Mammary epithelial cell (primary cell): ENCODE measurements at places on chromosomes 7 and 10. TPM values are rescaled to one million over a fixed set of nuclear protein-coding genes. Genes with fewer than 3 reads are reported as not detected.

The UNC5B gene
- total RNA-seq, result 7.2 and 15.0 TPM in 2 replicates

The FFAR4 gene
- not detected in 2 replicates for total RNA-seq

The MKI67 gene
- total RNA-seq, result 1.3 TPM

The ICA1 gene
- 24.7 TPM for total RNA-seq

The PDK4 gene
- not detected in 2 replicates for total RNA-seq

The TSPAN12 gene
- total RNA-seq, result 0.29 and 1.2 TPM in 2 replicates

The PILRA gene
- total RNA-seq, result not detected
